Mucosa of gallbladder (tissue), 1 donor: ENCODE measurements at places on chromosomes 4 and X. TPM values are rescaled to one million over a fixed set of nuclear protein-coding genes. Genes with fewer than 3 reads are reported as not detected.

The DMP1 gene
- total RNA-seq, result not detected

The DCX gene
- 0.95 TPM for total RNA-seq

The OPN1MW2 gene
- total RNA-seq, result not detected

GRCh38 chr4:25838526-25838925, 24.3 kb downstream of the SEL1L3 start:
- no peak for DNase-seq

DNA sequence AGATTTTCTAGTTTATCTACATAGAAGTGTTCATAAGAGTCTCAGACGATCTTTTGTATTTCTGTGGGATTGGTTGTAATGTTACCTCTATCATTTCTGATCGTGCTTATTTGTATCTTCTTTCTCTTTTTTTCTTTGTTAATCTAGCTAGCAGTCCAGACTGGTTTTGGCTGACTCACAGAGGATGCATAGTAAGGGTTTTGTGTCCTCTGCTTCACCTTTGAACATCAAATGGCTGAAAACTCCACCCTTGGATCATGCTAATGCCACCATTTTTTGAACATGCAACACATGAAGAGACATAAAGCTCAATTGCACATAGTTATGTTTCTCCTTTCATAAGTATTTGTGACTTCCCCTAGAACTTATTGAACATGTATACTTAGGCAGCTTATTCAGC, 22.8 kb downstream of the TMPRSS11A start:
- no peak for DNase-seq

- no peak for DNase-seq
Measured at GRCh38 chr4:110618581-110619462, 4.1 kb downstream of the PITX2 start.

DNA sequence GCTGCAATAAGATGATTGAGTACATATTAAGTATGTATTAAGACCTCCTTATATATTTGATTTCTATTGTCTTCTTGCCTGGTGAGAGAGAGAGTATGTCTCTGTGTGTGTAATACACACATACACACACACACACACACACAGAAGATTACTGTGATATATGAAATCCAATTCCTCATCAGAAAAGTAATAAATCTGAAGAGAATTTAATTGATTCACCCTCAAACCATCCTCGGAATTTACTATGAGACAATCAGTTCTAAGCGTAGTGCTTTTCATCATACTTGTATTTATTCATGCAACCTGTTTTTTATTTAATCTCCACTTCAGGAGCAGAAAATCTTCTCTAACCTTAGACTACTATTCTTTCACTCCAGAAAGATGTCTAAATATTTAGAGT, 62.3 kb upstream of the TLL1 start:
- DNase-seq, result no peak
